ENCODE measurements at places on chromosomes 11 and 22. TPM values are rescaled to one million over a fixed set of nuclear protein-coding genes. Genes with fewer than 3 reads are reported as not detected.

- DNase-seq: no peak
Observed at GRCh38 chr11:24653901-24654300, 157.0 kb downstream of the LUZP2 start.

DNA sequence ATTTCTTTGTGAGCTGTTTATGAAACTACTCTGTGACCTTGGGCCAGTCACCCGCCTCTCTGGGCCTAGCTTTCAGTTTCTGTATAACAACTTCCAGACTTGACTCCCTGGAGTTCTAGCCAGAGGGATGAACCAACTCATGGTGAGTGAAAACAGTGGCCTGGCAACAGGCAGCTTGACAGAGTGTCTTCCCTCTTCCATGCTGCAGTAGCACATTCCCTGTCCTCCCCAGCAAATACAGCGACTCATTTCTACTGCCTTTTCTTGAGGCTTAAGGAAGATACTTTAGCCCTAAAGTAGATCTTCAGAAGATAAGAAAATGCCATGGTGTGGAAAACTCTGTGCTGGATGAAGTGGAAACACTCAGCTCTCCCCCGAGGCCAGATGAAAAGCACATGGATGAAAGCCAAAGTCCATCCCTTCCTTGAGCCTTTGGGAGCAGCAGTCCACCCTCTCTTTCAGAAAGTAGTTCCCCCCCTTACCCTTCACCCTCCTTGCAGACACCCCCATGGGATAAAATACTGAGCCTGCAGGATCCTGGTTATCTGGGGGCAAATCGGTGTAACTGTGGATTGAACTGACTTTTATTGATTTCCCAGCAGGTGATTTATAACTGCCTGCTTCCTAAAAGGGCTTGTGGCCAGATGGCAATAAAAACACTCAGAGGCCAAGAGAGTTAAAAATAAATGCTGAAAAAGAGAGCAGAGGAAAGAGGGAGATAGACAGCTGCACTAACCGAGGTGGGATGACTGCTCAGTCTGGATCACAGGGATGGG is 24.1 kb downstream of the IRAG1 start:
- DNase-seq: no peak

DNA sequence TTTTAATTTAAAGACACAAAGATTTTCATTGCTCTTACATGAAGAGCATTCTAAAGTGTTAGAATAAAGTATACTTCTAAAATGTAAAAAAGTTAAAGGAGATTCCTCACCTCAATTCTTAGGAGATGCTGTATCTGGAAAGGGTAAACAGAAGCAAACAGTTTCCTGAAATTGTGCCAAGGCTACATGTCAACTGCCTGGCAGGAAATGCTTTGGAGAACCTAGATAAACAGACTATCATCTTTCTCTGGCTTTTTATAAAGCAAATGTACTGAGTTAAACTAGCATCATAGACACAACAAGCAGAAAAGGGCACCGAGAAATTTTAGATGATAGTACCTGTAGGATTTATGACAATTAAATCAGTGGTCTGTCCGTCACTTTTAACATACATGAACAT is 24.7 kb upstream of the AKIP1 start:
- no peak for DNase-seq

DNA sequence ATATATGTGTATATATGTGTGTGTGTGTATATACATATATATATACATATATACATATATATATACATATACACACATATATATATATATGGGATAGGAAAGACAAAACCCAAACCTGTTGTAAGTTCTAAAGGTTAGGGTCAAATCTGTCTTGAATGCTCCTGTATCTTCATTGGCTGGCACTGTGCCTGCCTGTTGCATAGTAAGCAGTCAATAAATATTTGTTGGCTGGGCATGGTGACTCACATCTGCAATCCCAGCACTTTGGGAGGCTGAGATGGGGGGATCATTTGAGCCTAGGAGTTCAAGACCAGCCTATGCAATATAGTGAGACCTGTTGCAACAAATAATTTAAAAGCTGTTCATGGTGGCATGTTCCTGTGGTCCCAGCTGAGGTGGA is 205.4 kb downstream of the DBX1 start:
- no peak for DNase-seq

GRCh38 chr11:76102802-76103201 is 103.5 kb downstream of the WNT11 start:
- no peak for DNase-seq

DNA sequence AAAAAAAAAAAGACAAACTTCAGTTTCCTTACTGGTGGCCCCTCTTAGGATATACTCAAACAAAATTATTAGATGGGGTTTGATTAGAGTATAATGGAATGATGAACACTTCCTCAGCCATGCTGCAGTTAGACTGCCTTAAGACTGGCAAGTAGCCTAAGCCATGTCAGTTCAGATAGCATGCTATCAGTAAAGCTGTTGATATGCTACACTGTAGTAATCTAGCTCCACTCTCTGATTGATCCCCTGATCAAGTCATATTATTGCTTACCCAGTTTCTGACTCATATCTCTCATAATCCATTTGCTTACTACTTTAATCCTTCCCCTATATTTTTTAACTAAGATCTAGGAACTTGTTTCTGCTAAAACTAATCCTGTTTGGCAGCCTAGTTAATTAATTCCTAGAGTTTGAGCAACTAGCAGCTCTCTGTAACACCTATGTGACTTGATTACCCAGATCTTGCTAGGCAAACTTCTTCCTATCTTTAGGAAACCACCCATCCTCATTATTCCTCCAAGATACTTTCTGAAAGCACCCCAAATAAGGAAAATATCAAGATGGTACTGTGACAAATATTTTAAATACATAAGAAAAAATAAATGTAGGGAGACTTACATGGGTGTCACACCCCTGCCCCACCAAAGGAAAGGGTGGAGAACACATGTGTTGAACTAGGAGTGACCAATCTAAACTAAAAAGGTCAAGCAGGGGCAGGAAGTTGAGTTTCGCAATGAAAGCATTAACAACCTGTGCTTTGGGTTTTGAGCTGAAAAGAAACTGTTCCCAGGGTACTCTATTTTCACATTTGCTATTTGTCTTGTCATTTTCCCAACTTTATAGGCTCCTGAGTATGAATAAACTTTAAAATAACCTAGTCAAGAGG is 43.2 kb downstream of the PIK3C2A start:
- no peak for DNase-seq

- no peak for DNase-seq
Observed at GRCh38 chr11:35433588-35433987, 14.2 kb upstream of the SLC1A2 start.

DNA sequence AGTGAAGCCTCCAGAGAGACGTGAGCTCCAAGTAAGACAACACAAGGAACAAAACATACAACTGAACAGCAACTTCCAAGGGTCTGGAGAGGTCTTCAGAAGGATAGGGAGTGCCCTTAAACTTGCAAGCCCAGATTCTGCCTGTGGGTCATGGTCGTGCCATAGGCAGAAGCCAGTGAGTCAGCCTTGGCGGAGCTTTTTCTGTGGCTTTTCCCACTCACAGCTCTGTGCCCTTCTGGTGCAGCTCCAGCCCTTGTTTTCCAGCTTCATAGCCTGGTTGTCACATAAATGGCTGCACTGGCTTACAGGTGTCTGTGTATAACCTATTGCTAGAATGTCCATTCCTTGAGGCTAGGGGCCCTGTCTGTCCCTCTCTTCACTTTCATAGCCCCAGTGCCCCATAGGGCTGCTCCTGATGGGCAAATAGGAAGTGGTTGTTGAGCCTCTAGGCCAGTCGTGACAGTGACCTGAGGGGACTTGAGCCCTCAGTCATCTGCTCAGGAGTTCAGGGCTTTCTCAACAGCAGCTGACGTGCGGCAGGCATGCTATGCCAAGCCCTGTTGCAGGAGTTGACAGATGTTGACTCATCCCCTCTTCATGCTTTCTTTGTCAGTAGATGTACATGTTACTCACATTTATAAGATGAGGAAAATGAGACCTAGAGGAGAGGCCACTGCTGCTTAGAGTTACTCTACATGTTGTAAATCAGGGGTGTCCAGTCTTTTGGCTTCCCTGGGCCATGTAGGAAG is 7.4 kb downstream of the MED15 start:
- no peak for DNase-seq

- DNase-seq: no peak
Observed at GRCh38 chr22:50032941-50033601, 20.5 kb upstream of the IL17REL start.

GRCh38 chr11:122910775-122911174 is 28.2 kb downstream of the JHY start:
- DNase-seq: peak; percentile 8

EIF4ENIF1 gene
- 23.3 TPM for total RNA-seq

FGF3 gene
- total RNA-seq: not detected

PTGDR2 gene
- total RNA-seq: not detected

TRIM49D2 gene
- total RNA-seq: not detected

BIK gene
- total RNA-seq: 0.18 TPM

MUC6 gene
- total RNA-seq: 0.49 TPM

NXPE2 gene
- total RNA-seq: not detected

Data from Panc1 (cell line).